Activated CD4-positive, alpha-beta T cell treated with anti-CD3 and anti-CD28 coated beads, Interleukin-2, amount 50 U/mL, for 4 hours (primary cell): ENCODE measurements at places on chromosomes 1 and 21.

DNA sequence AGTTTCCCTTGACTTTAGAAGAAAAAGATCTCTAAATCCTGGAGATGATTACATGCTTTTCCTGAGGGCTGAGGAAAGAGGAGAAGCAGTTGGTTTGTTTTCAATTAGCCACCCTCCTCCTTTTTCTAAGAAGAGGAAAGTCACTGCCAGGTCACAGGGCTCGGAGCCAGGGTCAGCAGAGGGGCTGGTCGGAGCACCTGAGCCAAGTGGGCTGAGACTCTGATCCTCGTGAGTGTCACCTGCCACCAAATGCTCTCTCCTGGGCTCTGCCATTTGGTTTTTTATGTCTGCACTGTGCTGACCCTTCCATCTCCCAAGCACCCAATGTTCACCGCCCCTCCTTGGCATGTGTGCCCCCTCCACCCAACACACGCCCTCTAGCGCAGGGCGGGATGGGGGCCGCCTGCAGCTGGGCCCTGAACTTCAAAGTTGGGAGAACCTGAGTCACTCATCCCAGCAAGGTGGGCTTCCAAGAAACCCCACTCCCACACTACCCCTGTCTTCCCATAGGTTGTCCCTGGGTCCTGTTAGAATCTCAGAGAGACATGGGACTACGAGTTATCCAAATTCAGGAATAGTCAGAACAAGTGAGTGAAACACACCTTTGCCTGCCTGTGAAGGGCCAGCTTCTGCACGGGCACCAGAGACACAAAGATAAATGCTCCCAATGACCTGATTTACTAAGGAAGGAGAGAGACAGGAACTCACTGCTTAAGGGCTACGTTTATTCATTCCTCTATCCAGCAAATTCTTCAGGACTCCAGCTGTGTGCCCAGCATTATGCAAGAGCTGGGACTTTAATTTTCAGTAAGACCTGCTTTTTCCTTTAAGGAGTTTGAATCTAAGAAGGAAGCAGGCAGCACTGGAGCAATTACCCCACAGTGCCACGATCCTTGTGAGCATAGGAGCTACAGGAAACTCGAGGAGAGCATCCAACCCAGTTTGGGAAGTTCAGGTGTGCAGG is 127.5 kb downstream of the RHOU start:
- DNase-seq, result no peak

- DNase-seq, result no peak
Measured at GRCh38 chr1:181763736-181764135, 280.4 kb downstream of the CACNA1E start.

- no peak for DNase-seq
Measured at GRCh38 chr1:111733992-111734341, 5.2 kb downstream of the INKA2 start.

DNA sequence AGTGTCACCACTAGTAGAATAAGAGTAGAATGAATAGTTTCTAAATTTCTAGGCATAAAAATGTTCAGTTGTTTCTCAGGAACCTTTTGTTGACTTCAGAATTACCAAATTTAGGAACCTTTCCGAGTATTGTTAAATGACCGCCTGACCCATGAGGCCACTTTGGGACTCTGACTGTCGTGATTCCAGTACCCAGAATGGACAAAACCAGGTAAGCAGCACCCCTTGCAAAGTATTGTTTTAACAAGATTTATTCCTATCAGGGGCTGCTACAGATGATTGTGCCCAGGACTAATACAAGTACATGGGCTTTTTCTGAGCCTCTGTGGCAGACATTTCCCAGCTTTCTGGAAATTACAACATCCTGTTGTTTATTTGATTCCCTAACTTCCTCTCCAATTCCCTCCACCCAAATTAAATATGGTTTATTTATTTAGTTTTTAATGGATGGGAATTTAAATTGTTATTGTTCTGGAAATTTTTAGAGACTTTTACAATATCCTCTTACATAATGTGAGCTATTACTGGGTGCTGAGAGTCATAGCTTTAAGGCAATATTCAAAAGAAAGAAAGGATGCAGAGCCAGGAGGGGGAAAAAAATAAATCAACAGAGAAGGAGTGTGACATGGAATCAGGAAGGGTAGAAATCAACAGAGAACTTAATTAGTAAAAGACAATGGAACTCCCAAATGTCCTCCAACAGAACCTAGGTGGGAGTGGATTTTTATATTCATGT is 37.4 kb upstream of the NTPCR start:
- no peak for DNase-seq

DNA sequence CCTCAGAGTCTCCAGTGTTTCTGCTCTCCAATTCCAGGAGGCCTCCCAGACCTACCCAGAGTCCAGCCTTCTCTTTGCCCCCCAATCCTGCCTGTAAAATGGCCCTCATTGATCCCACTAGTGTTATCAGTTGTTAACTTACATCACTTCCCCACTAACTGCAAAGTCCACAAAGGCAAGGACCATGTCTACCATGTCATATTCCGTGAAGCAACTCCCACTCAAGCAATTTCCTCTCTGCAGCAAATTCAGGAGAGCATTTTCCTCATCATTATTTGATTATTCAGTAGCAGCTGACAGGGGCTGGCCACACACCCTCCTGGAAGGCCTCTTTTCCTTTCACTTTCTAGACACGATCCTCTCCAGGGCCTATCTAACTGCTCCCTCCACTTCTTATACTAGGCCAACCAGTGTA is 153.5 kb downstream of the RERE start:
- DNase-seq, result no peak

DNA sequence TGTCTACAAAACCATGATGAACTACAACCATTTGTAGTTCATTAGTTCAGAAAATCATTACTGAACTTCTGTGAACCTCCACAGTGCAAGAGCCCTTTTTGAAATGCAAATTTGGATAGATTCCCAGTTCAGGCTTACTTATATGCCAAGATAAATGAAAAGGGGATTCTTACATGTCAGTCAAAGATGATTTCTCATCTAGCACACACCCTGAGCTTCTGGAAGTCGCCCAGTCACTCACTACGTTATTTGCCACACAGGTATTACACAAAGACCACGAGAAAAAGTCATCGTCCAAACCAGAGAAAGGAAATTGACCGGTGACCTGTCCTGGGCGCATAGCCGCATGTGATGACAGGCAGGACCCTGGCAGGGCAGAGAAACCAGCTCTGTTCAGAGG is 41.8 kb downstream of the ETS2 start:
- no peak for DNase-seq

GRCh38 chr1:32724678-32725614 is 22.4 kb upstream of the SYNC start:
- DNase-seq, result peak; percentile 20

DNA sequence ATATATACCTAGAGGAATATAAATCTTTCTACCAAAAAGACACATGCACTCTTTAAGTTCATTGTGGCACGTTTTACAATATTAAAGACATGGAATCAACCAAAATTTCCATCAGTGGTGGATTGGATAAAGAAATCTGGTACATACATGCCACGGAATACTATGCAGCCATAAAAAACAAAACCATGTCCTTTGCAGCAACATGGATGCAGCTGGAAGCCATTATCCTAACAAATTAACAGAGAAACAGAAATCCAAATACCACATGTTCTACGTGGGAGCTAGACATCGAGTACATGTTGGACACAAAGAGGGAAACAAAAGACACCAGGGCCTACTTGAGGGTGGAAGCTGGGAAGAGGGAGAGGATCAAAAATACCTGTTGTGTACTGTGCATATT is 33.0 kb upstream of the B3GALT2 start:
- DNase-seq, result no peak

DNA sequence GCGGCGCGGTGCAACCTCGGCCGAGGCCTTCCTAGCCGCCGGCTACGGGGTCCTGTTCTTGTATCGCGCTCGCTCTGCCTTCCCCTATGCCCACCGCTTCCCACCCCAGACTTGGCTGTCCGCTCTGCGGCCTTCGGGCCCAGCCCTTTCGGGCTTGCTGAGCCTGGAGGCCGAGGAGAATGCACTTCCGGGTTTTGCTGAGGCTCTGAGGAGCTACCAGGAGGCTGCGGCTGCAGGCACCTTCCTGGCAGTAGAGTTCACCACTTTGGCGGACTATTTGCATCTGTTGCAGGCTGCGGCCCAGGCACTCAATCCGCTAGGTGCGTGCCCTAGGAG is 379 bp downstream of the PPCS start:
- DNase-seq, result peak; percentile 36

DNA sequence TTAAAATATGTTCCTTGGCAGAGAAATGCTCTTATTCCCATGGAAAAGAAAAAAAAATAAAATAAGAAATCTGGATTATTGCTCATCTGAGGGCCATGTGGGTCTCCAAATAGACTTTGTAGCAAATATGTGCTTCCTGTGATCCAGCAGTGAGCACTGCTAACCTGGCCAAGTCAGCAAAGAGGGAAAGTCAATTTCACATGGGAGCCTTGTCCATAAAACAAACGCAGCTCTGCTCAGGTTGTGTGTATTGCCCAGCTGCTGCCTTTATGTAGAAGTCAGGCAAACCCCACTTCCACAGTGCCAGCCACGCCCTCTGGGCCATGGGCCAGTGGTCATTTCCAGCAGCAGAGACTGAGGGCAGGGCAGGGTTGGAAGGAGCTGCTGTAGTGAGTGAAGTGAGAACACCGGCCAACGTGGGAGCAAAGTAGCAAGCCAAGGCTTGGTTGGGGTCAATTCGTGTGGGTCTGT is 174.3 kb downstream of the LYPLAL1 start:
- no peak for DNase-seq

DNA sequence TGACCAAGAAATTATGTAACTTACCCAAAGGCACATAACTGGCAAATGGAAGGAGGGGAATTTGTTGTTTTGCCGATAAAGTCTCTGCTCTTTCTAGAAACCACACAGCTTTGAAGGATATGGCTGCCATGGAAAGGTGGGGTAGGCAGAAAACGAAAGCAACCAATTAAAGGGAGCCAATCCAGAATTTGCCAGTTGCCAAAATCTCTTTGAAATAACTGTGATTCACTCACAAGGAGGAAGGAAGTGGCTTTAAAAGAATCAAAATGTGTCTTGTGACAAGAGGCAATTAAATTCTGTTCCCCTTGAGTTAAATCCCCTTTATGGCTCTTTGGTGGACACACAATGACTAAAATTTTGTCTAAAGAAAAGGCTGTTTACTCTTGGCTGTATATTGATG is 61.2 kb upstream of the CCDC190 start:
- DNase-seq, result no peak

DNA sequence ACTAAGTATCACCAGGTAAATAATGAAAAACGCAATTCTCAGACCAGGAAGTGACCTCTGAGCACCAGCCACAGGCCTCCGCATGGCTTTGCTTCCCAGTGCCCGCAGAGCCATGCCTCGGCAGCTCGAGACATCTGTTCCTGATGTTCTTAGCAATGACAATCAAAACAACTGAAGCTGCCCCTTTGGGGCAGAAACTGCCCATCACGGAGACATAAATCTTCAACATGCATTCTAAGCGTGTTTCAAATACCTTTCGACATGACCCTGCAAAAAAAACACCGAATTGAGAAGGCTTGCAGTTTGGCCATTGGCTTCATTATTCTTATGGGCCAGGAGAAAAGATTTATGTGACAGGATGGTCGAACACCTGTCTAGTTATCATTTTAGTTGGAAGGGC is 5.8 kb upstream of the RAP1GAP start:
- DNase-seq, result no peak

- DNase-seq, result no peak
Measured at GRCh38 chr21:41234569-41234968, 66.6 kb downstream of the BACE2 start.

DNA sequence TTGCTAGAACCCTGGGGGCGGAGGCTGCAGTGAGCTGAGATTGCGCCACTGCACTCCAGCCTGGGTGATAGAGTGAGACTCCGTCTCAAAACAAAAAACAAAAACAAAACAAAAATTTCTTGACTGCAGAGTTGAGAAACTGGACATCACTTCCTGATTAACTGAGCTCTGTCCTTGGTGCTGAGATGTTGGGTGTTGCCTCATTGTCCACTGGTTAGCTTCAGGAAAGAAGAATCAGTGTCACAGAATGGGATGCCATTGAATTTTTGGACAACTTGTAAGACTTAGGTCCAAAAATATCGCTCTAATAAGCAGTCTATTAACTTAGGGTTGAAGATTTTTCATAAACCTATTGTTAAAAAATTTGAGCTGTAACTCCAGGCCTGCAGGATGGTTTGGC is 23.8 kb upstream of the KCNA10 start:
- no peak for DNase-seq

- DNase-seq, result no peak
Measured at GRCh38 chr1:166789286-166789685, 50.0 kb upstream of the POGK start.

- no peak for DNase-seq
Measured at GRCh38 chr1:7108251-7108650, 323.0 kb downstream of the CAMTA1 start.

DNA sequence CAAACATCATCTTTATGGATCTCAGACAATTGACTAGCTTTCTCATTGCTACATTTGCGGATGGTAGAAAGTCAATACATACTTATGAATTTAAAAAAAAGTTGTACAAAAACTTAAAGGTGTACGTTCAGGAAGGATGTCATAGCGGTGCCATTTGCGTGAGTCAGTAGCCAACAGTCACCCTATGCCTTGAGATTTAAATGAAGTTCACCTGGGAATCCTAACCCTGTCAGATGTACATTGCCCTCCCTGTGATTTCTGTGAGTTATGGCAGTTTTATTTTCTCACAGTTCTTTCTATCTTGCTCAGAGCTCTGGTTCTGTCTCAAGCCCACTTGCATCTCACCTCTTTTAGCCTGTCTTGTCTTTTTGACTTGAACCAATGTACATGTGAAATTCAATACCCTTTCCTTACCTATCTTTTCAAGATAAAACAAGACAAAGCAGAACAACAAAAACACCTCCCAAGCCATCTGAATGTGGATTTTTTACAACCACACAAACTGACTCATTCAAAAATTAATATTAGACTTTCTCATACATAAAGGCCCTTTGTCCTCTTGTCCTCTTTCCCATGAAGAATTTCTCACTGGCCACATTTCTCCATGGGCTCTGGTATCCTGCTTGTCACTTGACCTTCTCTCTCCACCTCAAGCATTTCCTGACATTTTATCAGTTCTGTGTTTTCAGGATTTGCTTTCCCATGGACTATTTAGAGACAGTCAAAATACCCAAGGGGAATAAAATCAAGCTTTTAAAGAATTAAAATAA is 25.3 kb upstream of the ZNF697 start:
- DNase-seq, result no peak

GRCh38 chr1:88079036-88079435 is 605.0 kb upstream of the PKN2 start:
- no peak for DNase-seq

DNA sequence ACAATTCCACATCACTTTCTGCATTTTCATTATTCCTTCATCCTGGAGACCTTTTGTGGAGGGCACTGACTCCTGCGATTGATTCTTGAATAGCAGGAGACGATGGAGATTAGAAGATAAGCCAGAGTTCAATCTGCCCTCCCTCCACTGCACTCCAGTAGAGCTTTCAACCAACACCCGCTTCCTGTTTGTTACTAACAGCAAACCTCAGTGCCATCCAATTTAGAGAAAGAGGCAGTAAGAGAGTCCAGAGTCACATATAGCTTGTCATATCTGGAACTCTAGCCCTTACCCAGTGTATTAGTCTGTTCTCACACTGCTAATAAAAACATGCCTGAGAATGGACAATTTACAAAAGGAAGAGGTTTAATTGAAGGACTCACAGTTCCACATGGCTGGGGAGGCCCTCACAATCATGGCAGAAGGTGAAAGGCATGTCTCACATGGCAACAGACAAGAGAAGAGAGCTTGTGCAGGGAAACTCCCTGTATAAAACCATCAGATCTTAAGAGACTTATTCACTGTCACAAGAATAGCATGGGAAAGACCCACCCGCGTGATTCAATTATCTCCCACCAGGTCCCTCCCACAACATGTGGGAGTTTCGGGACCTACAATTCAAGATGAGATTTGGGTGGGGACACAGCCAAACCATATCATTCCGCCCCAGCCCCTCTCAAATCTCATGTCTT is 55.9 kb downstream of the PCBP3 start:
- no peak for DNase-seq
